ENCODE measurements at places on chromosomes 3 and 15.
A peak's percentile ranks its signal among the peaks of the same experiment; 100 is the strongest.

- DNase-seq = peak; percentile 6
These were observed 338.4 kb upstream of the C2CD4B start for GRCh38 chr15:62503451-62503850.

DNA sequence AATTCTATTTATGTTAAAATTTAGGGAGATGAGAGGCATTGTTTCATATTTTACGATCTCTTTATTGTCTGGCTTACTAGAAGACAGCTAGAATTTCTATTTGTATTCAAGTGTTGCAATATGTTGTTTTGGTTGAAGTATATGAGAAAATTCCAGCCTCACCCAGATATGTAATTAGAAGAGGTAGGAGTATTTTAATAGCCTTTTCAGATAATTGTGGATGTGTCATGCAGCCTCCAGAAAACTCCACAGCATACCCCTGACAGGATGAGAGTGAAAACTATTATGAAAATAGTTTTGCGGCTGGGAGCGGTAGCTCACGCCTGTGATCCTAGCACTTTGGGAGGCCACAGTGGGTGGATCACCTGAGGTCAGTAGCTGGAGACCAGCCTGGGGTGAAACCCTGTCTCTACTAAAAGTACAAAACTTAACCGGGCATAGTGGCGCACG lies 21.5 kb upstream of the USP3 start:
- DNase-seq = no peak

DNA sequence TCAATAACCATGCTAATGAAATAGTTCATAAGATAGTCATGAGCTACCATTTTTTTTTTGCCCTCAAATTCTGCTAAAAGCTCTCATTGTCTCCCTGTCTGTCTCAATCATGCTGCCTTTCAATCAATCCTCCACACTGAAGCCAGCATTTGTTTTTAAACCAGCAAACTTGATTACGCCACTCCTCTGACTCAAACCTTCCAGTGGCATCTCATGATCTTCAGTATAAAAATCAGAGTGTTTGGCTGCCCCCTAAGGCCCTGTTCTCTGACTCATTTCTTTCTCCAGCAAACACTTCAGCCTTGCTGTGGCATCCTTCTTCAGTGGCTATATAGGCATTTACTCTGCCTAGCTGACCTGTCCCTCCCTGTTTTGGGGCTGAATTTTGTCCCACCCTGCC lies 36.0 kb upstream of the EOMES start:
- peak; percentile 45 for DNase-seq

- DNase-seq = no peak
These were observed 155.4 kb downstream of the ADAMTSL3 start for GRCh38 chr15:83809345-83809744.

- no peak for DNase-seq
These were observed 23.0 kb downstream of the NR2F2 start for GRCh38 chr15:96353416-96353929.

DNA sequence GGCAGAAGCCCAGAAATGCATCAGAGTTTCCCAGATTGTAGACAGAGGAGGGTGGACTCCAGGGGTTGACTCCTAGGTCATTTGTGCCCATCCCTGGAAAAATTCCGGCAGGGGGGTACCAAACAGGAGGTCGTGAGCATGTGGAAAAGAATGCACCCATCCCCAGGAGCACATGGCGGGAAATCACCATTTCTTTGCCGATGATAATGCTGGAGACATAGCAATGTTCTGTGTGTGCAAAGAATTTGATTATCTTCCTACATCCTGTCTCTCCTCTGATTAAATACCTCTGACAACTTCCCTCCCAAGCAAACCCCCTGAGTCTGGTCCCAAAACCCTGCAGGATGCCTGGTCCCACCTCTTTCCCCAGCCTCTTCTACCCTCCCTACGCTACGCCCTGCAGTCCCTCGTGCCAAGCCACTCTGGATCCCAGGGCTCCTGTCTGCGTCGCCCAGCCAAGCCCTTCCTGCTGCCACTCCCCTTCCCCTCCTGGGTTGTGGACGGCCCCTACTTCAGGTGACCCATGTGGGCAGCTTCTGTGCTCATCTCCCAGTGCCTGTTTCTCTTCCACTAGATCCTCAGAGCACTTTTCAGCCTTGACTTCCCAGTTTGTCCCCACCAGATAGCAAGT lies 15.8 kb downstream of the WNT7A start:
- no peak for DNase-seq

DNA sequence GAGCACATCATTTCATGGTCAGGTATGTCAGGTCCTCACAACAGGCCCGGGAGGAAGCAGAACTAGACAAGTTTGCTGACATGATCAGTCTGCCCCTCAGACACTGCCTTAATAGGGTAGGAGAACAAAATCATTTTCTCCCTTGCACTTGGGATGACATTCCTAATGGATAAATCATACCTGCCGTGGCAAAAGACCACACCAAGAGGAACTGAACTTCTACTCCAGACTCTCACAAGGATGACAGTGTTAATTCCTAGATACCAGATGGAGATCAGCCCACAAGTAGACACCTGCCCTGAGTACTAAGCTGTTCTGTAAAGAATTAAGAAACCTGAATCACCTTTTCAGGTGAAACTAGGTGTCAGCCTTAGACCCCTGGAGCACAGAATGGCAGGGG lies 19.5 kb downstream of the SIAH2 start:
- no peak for DNase-seq

- peak; percentile 51 for DNase-seq
These were observed 1.5 kb upstream of the ISLR start for GRCh38 chr15:74171965-74172541.

GRCh38 chr3:53843195-53844177 lies 2.7 kb downstream of the CHDH start:
- no peak for DNase-seq

GRCh38 chr3:196350067-196350466 lies 11.9 kb upstream of the TM4SF19 start:
- no peak for DNase-seq

- no peak for DNase-seq
These were observed 84.2 kb downstream of the FGF7 start for GRCh38 chr15:49507261-49507660.

- no peak for DNase-seq
These were observed 51.0 kb downstream of the CHDH start for GRCh38 chr3:53795176-53795575.

- no peak for DNase-seq
These were observed 32.9 kb downstream of the ZBTB11 start for GRCh38 chr3:101643861-101644613.

GRCh38 chr3:125126323-125126722 lies 70.5 kb upstream of the HEG1 start:
- DNase-seq = no peak

DNA sequence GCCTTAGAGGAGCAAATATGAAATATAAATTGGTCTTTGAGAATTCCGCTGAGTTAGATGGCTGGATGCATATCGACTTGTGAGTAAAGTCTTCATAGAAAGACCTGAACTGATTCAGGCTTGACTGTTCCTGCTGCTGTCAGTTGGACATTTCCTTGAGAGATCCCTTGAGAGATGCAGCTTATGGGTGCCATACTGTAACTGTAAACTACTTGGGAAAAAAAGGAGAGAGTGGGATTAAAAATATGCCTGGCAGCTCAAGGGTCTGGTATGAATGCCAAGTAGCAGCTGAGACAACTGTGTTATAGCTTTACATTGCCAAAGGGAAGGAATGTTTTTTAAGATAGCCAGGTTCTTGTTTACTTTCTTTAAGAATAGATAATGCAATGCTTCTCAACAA lies 926.6 kb downstream of the EPHA3 start:
- no peak for DNase-seq

DNA sequence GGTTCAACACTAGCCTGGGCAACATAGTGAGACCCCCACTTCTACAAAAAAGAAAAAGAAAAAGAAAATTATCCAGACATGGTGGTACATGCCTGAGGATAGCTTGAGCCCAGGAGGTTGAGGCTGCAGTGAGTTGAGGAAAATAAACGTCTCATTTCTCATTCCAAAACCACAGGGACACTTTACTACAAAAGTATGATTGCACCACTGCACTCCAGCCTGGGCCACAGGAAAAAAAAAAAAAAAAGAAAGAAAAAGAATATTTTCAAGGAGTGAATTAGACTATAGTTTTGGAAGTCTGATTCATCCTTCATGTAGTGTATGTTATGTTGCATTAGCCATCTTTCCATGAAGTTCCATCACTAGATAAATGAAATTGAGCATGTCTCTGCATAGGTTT lies 149.5 kb upstream of the THBS1 start:
- no peak for DNase-seq

GRCh38 chr15:29668120-29668602 lies 154.1 kb downstream of the TJP1 start:
- DNase-seq = peak; percentile 48

DNA sequence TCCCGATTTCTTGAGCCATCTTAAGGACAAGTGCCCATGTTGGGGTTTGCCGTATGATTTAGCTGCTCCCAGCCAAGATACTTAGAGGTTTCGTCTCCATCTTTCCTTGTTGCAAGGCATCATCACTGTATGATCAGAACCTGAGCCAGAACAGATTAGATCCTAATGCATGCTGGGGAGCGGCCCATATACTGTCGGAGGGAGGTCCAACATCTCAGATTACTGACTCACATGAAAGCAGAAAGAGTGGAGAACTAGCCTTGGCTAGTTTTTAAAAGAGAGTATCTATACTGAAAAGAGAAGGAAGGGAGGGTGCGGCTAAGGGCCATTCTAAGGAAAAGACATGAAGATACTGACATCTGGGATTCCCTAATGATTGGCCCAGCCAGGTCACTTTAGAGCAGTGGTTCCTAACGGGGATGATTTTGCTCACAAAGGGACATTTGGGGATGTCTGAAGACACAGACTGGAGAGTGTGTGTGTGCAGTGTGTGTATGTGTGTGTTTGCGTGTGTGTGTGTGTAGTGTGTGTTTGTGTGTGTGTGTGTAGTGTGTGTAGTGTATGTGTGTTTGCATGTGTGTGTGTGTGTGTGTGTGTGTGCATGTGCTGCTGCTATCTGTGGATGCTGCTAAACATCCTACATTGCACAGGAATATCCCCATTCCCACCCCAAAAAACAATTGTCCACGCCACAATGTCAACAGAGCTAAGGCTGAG lies 12.3 kb upstream of the LYSMD4 start:
- no peak for DNase-seq
